T-helper 2 cell (primary cell): ENCODE measurements at places on chromosomes 7 and 10.

GRCh38 chr7:17390392-17390791, 91.9 kb downstream of the AHR start:
- DNase-seq, result no peak

DNA sequence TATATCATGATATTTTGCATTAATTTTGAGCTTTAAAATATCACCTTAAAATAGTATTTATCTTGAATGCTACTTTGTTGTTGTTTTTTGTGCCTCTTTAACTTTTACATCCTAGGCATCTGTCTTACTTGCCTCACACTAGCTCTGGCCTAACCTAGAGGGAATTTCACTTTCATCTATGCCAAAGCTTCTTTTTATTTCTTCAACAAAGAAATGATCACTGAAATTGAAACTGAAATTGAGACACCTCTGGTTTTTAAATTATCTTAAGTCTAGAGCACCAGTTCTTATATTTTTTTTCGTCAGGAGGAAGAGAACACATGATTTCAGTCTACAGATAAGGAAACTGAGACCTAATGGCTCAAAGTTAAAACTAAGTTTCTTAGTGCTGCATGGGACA, 3.5 kb upstream of the SCIN start:
- no peak for DNase-seq

DNA sequence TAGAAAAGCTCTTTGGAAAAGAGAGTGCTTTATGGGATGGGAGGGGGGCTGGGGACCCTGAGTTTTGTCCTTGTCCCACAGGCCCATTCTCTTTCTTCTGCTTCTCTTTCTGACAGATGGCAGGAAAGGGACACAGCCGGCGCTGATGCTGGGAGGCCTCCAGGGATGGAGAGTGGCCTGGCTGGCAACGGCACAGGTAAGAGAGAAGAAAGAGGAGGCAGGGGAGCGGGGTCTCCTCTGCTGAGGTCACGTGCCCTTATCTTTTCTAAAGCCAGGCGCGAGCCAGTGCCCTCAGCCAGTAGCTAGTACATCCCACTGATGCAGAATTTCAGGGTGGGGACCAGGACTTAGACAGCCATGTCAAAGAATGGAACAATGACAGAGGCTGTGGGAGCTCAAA, 9.2 kb downstream of the ZNF775 start:
- DNase-seq, result no peak

- DNase-seq, result no peak
Measured at GRCh38 chr10:15821046-15821683, 39.1 kb downstream of the MINDY3 start.

- DNase-seq, result no peak
Measured at GRCh38 chr7:28348636-28349035, 63.7 kb upstream of the CREB5 start.

- no peak for DNase-seq
Measured at GRCh38 chr7:130655286-130655685, 13.3 kb downstream of the COPG2 start.
